ENCODE measurements at places on chromosomes 4 and X.
A peak's percentile ranks its signal among the peaks of the same experiment; 100 is the strongest.

- no peak for DNase-seq
These were observed 9.1 kb downstream of the IGFBP7 start for GRCh38 chr4:57100979-57101651.

DNA sequence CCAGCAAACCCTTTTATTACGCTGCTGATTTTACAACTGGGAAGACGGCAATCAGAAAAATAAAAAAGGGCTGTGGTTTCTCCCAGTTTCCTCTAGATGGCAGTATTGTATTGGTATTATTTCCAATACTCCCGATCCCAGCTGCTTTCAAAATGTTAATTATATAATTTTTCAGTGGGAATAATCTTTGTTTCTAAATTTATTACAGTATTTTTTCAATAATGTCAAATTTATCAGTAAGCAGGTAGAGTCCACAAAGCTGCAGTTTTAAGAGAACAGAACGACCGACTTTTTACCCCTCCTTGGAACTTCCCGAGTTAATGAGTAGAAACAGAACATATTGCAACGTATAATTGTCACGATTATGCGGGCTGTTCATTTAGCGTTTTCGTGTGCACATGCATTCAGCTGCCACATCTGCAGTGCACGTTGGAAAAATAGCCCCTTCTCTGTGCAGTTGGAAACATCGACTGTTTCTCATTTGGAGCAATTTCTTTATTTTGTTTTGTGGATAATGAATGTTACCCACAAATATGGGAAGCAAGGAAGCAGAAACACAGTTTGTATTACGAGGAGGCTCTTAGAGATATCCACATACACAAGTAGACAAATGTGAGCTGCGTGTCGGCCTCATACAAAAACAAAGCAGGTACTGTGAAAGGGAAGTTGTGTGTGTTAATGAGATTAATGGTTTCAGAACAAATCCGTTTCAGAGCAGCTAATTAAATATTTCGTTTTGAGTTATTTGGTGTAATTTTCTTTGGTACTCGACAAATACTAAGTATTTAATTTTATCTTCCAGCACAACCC is 188.0 kb downstream of the STIM2 start:
- peak; percentile 37 for DNase-seq

GRCh38 chr4:60201052-60201673 is 999.0 kb upstream of the ADGRL3 start:
- no peak for DNase-seq

DNA sequence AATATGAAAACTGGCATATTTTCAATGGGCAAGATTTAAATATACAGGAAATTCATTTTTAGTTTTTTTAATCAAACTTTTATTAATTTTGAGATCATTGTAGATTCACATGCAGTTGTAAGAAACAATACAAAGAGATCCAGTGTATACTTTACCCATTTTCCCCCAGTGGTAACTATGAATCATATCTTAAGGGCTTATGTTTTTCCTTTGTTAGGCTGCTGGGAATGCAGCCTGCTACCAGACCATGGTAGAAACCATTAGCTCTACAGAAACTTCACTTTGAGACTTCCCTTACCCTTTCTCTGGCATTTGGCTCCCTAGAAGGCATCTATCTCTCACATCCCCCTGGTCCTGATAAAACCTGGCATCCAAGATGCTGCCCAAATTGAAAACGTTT is 147.6 kb upstream of the EOLA2 start:
- DNase-seq: no peak

DNA sequence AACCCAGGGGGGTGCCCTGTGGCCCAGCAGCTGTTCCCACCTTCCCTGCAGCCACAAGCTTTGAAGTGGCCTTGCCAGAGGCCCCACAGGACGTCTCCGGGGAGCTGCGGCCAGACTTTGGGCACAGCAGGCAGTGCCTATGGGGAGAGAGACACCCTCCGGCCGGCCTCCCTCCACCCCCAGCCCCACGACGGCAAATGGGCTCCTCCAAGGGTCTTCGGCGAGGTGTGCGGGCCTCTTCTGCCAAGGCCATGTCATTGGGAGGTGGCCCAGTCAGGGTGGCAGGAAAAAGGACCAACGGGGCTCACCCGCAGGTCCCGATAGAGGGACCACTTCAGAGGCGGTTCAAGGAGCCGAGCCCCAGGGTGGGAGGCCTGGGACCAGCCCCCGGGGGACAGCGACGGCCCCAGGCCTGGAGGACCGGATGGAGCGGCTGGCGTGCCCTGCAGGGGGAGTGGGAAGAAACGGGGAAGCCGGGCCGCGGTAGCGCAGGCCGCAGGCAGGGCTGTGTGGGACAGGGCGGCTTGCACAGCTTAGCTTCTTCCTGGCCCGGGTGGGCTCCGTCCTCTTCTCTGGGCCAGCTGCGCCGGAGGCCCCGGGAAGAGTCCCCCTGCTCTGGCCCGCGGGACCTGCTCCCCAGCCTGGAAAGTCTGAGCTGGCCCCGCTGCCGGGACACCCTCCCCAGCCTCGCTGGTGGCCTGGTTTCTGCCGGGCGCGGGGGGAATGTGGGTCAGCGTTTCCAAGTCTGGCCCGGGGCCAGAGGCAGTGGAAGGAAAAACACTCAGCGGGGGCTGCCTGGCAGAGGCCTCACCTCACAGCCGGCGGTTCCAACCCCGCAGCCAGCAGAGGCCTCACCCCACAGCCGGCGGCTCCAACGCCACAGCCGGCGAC is 21.9 kb upstream of the SPON2 start:
- DNase-seq: no peak

Measured in D721Med (cell line).